NCI-H2081 treated with DMSO at 0.1 percent for 48 hours (cell line): ENCODE measurements at places on chromosomes 11 and 22.

GRCh38 chr11:85725510-85726258 is 39.7 kb upstream of the CCDC89 start:
- DNase-seq = no peak

- no peak for DNase-seq
Measured at GRCh38 chr22:19619144-19620009, 94.9 kb upstream of the SEPTIN5 start.

DNA sequence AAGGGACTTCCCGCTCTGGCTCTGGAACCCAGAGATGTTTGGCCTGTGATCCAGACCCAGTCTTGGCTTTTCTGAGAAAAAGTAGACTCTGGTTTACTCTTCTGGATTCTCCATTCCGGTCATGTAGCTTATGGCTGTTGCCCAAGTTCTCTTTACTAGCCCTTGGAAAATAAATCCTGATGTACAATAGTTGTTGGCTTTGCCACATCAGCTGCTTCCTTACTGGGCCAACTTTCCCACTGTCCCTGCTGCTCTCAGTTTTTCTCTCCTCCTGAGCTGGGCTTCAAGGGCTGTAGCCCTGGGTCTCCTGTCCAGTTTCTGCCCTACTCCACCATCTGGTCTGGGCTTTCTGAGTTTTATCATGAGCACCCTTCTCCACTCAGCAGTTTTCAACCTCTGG is 12.5 kb downstream of the PATZ1 start:
- DNase-seq = no peak

- no peak for DNase-seq
Measured at GRCh38 chr11:94780432-94780831, 12.3 kb downstream of the AMOTL1 start.

- no peak for DNase-seq
Measured at GRCh38 chr22:36977401-36977861, 41.8 kb downstream of the TST start.

DNA sequence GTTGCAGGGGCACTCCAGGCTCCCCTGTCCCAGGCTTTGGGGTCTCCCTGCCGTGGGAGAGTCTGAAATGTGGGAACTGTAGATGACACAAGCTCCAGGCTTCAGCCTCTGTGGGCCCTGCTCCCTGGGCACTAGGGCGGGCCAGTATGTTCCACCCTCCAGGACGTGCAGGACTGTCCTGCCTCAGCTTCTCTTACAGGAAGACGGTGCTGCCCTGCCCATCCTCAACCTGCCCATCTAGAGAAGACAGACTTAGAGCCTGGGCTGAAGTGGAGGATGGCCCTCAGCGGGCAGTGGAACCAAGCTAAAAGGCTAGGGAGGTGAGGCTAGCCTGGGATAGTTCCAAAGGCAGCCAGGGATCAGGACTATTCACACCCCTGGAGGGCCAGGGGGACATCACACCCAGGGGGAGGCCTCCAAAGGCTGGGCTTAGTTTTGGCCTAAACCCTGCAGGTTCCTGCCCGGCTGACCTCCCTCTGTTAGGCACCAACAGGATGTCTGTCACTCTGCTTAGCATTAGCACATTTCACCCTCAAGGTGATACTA is 4.0 kb upstream of the CERK start:
- no peak for DNase-seq
